ENCODE measurements at places on chromosomes 6 and 20.

DNA sequence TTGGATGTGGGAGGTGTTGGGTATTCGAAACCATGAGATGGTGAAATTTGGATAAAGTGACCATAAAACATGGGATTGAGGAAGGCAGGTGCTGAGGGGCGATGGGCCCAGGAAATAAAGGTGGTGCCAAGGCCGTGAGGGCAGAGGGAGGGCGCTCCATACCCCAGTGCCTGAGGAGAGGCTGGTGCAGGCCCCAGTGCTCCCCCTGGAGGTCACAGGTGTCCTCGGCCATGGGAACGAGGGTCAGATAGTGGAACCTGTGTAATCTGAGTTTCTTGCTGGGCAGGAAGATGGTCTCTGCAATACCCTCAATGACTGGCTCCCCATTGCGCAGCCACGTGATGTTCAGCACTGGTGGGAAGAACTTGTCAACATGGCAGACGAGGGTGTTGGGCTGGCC, 16.2 kb downstream of the HLA-DPB1 start:
- DNase-seq: peak; percentile 21

GRCh38 chr6:33851959-33852358, 48.2 kb upstream of the MLN start:
- no peak for DNase-seq

DNA sequence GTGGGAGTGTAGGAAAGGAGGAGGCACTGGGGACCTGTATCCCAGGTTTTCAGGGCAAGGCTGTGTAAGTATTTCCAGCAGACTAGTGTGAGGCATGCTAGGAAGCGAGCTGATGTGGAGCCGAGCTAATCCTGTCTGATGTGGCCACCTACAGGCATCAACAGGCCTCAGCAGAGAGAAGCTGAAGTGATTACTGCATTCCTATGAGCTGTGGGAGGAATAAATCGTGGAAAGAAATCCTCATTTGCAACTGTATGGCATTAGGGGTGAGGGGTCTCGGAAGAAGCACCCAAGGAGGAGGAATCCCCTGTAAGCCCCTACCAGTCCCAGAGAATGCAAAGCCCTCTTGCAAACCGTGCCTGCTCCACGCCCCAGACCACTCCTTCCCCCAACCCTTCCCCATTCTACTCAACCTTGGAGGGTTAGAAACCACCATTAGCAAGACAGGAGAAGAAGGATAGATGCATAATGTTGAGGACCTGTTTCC, 41.6 kb downstream of the C6orf15 start:
- no peak for DNase-seq

DNA sequence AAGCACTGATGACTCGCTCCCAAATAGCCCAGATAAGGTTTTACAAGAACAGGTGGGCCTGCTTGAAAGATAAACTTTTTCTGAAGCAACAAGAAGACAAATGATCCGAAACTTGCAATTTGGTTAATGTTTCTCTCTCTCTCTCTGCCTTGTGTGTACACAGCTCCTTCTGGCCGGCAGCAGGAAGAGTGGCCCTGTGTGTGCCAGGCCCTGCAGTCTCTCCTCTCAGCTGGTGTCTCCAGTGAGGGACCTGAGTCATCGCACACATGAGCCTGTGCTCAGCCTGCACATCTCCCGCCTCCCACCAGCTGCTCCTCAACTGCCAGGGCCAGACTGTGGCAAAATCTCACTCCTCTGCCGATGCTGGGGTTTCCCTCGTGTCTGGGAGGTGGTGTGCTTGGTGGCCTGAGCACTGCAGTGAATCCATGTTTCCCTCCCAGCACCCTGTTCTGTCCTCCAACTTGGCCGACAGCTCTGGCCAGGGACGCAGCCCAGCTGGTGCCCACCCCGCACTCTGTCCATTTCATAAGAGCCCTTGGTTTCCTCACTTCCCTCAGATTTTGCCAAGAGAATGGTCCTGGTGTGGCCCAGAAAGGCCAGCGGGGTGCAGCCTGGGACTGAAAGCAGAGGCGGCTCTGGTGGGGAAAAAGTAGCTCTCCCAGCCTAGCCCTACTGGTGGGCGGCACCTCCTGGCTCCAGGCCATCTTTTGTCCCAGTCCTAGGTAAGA, 49.4 kb downstream of the ERMARD start:
- DNase-seq: no peak

DNA sequence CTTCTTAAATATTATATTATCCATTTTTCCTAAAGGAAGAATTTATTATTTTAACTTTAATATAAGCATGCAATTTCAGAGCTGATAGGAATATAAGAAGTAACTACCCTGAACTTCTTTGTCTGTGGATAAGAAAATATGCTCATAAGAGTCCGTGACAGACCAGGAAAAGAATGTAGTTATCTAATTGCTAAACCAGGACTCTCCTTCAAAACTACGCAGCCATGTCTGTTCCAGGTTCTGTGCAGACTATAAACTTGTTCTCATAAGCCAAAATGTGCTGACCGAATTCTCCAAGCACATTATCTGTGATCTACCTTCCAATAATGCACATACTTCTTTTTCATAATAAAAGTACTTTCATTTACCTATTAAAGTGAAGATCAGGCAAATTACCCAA, 116.5 kb downstream of the TRDN start:
- no peak for DNase-seq

Data from stimulated activated CD8-positive, alpha-beta memory T cell treated with anti-CD3 and anti-CD28 coated beads, Interleukin-7, amount 100 ng/mL, for 4 hours (primary cell).